ENCODE measurements at places on chromosomes 5 and 9.
A peak's percentile ranks its signal among the peaks of the same experiment; 100 is the strongest.

DNA sequence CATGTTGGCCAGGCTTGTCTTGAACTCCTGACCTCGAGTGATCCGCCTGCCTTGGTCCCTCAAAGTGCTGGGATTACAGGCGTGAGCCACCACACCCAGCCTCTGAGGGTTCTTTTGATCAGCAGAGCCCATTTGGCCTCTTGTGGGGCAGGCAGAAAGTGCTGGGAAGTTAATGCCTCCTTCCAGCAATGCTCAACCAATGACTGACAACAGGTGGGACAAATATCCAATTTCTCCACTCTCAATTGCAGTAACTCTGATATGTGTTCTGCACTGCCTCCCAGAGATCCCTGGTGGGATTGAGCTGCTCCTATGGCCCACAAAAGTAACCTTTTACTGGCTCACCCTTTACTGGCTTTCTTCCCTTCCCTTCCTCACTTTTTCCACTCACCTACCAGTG is 79.9 kb upstream of the APC start:
- no peak for DNase-seq

- DNase-seq, result no peak
These were observed 79.1 kb downstream of the LHFPL2 start for GRCh38 chr5:78569441-78569840.

- no peak for DNase-seq
These were observed 201.9 kb upstream of the ANKRD55 start for GRCh38 chr5:56434986-56435385.

DNA sequence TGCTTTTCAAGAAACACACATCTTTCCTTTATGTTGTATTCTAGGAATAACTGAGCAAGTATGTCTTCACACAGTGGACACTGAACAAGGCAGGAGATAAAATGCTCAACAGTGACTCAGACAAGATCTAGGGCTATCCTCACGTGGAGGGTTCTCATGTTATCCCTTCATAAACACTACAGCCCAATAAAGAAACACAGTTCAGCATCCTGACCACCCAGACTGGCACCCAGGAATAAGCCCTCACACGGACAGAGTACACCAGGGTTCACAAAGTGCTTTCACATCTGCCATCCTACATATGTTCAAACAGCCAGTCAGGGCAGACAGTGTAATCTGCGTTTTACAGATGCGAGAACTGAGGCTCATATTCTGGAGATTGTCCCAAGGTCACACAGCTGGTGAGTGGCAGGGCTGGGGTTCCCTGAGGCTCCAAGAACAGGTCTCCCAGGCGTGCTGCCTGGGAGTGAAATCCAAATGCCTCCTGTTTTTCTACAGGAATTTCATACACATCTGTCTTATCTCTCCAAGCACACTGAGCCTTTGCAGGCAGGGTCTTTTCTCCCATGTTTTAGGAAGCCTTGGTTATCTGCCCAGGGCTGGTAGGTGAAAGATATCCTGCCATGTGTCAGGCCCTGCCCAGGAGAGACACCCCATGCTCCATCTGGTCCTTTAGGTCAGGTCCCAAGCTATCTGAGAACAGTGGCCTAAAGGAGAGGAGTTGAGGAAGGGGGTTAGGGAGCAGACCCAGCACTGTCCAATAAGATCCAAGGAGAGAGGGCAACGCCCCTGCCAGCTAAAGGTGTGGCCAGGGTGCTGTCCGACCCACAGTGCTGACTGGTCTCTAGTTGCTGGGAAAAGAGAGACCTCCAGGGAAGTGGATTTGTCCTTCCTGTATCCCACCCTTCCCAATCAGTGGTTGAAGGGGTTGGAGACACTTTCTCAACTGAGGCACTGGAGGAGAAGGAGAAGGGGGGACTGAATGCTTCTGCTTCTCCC is 47.9 kb upstream of the XPA start:
- DNase-seq, result no peak

- DNase-seq, result no peak
These were observed 108.7 kb downstream of the TRIM32 start for GRCh38 chr9:116795821-116796220.

DNA sequence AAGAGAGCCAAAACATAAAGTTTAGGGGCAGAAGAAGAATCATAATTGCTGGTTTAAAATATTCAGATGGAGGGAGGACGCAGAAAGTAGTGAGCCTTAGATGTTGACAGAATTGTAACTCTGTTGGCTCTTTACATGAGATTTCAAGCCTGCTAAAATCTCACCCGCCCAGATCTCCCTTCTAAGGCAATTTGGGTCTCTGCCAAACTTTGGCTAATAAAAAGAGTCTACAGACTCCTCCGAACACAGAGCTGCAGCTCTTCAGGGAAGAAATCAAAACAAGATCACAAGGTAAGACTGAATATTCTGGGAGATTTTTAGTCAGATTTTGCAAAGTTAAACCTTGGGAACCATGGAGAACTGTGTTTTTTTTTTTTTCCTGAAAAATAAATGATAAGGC is at the start of gene IL33:
Gene IL33, plus strand, starts transcription at position 246 of the 400 bp plus-strand sequence. CDS start 25,888 bp downstream, outside the sequence.
- DNase-seq, result no peak

DNA sequence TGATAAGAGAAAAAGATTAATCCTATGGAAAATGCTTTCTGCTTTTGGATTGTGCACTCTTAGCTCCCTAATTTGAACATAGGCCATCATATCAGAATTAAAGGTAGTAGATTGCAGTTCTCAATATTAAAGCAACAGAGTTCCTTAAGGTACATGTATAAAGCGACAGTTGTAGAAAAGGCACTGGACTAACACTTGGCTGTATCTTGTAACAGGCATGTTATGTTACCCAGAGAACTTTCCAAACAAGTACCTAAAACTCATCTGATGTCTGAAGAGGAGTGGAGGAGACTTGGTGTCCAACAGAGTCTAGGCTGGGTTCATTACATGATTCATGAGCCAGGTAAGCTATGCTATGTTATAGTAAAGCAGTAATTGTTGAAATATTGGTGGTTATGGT is 3.3 kb upstream of the SECISBP2 start:
- no peak for DNase-seq

DNA sequence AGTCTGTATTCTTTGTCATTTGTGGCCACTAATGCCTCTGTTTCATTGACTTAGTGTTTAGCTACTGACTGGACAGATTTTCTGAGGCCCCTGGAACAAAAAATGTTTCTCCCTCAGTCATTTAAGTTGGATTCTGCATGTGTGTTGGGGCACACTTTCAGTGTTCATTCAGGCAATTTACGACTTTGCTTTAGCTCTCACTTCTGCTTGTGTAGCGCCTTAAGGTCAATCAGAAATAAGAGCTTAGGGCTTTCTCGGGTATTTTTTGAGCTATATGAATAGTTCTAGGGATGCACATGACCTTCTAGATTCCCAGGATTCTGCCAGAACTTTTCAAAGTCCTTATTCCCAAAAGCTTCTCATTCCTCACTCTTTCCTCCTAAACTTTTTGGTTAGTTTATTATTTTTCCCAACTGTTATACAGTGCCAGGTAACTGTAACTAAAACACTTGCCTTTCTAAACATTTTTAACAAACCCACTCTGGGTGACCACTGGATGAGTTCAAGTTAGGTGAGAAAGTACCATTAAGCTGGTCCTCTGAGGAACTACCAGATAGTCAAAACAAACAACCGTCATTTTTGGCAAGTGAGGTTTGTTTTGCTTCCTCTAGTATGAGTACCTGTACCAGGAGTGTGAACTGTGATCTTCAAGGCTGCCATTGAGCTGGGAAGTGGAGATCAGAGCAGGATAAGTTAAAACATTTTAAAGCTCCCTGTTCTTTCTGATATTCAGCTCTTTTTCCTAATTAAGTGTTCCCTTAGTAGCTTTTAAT is 571.3 kb upstream of the TLE4 start:
- no peak for DNase-seq

GRCh38 chr9:101225271-101225670 is 159.5 kb downstream of the BAAT start:
- no peak for DNase-seq

DNA sequence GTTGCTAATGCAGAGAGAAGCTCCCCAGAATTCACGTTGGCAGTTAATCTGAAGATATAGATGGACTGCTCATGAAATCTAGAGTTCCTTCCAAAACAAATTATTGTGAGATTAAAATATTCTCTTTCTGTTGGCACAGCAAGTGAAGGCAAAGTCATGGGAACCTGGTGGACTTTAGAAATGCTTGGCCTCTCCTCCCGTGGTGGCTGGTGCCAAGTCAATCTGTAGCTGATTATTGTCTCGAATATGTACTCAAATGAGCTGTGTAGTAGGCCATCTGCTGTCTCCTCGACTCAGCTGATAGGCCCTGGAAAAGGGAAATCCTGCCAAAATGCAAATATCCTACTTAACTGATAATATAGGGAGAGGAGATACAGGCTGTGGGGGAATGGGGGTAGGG is 69.3 kb downstream of the DAPK1 start:
- DNase-seq, result no peak

GRCh38 chr5:168048486-168048885 is 243.0 kb upstream of the WWC1 start:
- DNase-seq, result no peak

DNA sequence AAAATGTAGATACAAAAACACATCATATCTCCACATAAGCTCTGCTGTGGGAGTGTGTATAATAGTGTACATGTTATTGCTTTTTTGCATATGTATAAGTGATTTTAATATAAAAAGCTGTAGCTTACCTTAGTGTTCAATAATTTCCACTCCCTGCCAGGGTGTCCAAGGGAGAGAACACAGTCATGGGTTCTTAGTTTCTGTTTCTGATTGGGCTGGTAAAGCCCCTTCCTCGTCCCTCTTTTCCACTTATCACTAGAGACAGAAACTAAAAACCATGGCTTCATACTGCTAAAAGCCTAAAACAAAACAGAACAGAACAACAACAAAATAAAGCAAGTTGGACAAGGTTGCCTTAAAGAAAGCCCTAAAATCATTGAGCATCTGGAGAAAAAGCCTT is 74.4 kb upstream of the S1PR3 start:
- no peak for DNase-seq

DNA sequence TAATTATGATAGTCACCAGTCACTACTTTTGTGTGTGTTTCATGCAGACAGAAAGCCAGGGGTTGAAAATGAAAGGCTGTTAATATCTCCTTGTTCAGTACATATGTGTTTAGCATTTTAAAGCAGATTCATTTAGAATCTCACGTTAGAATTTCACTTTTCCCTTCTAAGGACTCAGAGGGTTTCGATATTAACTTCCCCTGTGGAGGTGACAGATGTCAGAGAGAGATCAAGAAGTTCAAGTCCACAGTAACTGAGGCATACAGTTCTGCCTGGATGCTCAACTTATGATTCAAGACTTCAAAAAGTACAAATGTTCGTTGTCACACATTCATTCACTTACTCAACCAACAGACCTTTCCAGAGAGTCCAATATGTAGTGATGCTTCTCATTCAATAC is 251.1 kb downstream of the EBF1 start:
- DNase-seq, result no peak

DNA sequence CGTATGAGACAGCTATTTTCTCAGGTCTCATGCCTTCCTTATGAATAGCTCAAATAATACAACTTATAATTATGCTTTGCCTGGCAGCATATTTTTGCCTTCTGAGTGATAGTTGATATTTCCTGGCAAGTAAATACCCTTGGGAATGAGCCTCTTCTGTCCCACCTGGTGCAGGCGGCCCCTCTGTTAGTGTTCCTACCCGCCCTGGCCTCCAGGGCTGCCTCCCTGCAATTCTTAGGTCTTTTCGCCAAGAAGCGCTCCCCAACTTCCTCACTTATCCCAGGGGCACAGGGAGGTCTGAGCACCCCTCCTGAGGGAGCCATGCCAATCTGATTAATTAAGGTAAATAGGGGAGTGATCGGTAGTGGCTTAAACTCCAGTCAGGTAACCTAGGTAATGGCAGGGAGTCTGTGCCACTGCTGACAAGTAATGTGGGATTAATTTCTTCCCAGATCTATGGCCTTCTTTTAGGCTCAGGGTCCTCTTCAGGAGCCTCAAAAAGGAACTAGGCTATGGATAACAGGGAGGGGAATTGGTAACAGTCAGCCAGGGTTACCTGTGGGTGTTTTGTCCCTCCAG is 81.5 kb downstream of the GALNT10 start:
- no peak for DNase-seq

DNA sequence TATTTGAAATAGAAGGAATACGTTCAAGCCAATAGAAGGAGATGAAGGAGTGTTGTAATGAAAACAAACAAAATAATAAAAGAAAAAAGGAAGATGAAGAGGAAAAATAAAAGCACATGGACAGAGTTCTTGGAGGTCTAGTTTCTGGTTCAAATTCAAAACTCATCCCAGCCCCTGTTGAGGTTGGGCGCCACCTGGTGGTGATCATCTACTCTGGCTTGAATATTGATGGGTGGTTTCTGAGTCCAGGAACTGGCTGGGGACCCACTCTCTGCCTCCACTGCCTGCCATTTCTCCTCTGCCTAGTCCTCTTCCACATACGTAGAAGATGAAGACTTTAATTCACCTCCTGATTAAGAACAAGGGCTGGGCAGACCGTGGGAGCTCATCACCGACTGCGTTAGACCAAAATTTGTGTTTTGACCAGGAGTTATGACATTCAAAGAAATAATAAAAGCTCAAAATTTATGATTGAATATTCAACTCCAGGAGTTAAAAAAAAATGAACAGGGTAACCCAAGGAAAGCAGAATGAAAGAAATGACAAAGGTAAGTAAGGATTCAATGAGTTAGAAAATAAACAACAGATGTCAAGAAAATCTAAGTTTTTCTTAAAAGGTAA is 99.0 kb upstream of the SLC1A3 start:
- peak; percentile 39 for DNase-seq

DNA sequence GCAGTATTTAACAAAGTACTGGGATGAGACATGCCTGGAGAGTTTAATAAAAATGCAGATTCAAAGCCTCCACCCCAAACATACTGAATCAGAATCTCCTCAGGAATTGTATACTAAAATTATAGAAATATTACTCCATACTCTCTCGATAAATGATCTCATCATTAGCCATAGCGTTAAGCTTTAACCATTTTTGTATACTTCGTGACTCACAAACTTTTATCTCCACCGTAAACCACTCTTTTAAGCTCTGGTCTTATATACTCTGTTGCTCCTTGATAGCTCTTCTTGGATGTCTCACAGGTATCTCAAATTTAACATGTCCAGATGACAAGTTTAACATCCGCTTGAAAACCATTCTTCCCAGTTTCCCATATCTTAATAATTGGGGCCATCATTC is 327.8 kb downstream of the ADGRV1 start:
- no peak for DNase-seq

- no peak for DNase-seq
These were observed 255.5 kb downstream of the MAN2A1 start for GRCh38 chr5:109945097-109945678.

GRCh38 chr5:123150089-123150488 is 61.0 kb downstream of the PRDM6 start:
- no peak for DNase-seq

DNA sequence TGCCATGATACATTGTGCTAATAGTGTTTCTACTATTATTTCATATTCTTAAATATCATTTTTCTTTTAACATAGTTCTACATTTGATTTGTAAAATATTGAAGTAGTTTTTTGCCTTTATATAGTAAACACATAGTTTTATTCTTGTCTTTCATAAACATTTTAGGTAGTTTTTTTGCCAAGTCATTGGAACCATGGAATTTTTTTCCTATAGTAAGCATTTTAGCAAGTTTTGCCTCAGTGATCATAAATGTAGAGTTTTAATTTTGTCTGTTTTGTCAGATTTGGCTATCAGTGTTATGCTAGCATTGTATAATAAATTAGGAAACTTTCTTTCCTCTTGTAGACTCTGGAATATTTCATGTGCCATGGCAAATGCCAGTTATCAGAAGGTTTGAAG is 137.1 kb upstream of the LPAR1 start:
- no peak for DNase-seq

Measured in thoracic aorta (tissue), 2 donors.